CD4-positive, alpha-beta memory T cell (primary cell): ENCODE measurements at places on chromosomes 1 and 21.

DNA sequence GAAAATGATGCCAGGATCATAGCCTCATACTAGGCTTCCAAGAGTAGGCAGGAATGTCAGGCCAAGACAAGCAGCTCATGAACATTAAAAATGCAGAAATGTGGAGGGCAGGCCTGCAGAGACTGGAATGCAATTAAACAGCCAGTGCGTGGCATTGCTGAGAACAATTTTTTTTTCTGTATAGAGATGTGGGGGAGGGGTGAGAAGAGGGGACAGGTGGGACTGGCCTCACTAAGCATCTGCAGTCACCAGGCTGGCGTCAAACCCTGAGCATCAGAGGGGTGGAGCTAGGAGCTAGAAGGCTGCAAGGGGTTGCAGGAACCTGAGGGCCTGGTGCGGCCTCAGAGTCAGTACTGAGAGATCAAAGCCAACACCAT, 114.1 kb downstream of the TNR start:
- no peaks in the 10 kb centered on the region for H3K4me1 ChIP-seq
- H3K36me3 ChIP-seq, result no peaks in the 10 kb centered on the region
- H3K27me3 ChIP-seq, result no peaks in the 10 kb centered on the region
- H3K27ac ChIP-seq, result no peak overlapping the region

DNA sequence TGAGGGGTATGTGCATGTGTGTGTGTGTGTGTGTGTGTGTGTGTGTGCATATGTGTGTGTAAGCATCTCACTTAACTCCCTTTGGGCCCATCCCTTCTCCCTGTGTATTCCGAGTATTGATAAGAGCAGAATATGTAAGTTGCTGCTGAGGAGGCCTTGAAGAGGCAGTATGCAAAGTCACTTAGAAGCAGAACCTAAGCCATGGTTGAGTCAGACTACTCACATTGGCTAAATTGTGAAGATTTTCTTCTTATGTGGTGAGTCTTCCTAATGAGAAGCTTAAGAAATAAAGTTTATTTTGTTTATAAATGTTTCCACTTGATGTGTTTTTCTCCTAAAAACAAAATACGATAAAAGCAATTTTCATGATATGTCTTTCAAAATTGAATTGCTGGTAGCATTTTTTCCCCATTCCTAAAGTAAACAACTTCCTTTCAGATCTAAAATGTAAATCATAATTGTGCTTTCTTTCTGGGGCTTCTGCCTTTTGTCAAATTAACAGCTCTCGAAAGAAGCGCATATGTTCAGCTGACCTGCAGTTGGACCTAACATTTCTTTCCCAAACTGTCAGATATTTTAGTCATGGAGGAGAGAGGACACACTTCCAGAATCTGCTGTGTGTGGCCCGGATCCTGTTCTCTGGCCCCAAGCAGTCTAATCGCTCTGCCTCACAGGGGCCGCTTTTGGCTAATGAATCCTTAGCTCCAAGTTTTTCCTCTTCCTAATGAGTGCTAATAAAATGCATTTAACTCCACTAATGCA, 284.0 kb downstream of the DUSP10 start:
- no peak for DNase-seq
- no peaks in the 10 kb centered on the region for H3K27me3 ChIP-seq
- H3K27ac ChIP-seq, result no peak overlapping the region
- H3K4me1 ChIP-seq, result no peaks in the 10 kb centered on the region
- H3K4me3 ChIP-seq, result no peak overlapping the region

GRCh38 chr1:40722622-40723021, 31.1 kb downstream of the NFYC start:
- H3K4me1 ChIP-seq, result peaks cover 13% of the 10 kb centered on the region
- DNase-seq, result no peak
- no peaks in the 10 kb centered on the region for H3K27me3 ChIP-seq

GRCh38 chr1:187744665-187745064, 915.9 kb downstream of the PLA2G4A start:
- DNase-seq, result no peak
- H3K36me3 ChIP-seq, result no peaks in the 10 kb centered on the region
- H3K4me3 ChIP-seq, result no peak overlapping the region

GRCh38 chr1:20399606-20400180, 86.3 kb downstream of the CAMK2N1 start:
- H3K4me3 ChIP-seq, result no peak overlapping the region
- no peak overlapping the region for H3K27ac ChIP-seq
- H3K27me3 ChIP-seq, result peaks cover 4% of the 10 kb centered on the region
- H3K36me3 ChIP-seq, result no peaks in the 10 kb centered on the region
- DNase-seq, result no peak

GRCh38 chr1:1677718-1678580, 14.6 kb downstream of the SLC35E2B start:
- H3K27ac ChIP-seq, result peak overlapping the region; percentile 61
- H3K36me3 ChIP-seq, result no peaks in the 10 kb centered on the region
- H3K27me3 ChIP-seq, result no peaks in the 10 kb centered on the region
- H3K4me3 ChIP-seq, result peak overlapping the region; percentile 63
- DNase-seq, result peak; percentile 49
- H3K4me1 ChIP-seq, result peaks cover 22% of the 10 kb centered on the region

DNA sequence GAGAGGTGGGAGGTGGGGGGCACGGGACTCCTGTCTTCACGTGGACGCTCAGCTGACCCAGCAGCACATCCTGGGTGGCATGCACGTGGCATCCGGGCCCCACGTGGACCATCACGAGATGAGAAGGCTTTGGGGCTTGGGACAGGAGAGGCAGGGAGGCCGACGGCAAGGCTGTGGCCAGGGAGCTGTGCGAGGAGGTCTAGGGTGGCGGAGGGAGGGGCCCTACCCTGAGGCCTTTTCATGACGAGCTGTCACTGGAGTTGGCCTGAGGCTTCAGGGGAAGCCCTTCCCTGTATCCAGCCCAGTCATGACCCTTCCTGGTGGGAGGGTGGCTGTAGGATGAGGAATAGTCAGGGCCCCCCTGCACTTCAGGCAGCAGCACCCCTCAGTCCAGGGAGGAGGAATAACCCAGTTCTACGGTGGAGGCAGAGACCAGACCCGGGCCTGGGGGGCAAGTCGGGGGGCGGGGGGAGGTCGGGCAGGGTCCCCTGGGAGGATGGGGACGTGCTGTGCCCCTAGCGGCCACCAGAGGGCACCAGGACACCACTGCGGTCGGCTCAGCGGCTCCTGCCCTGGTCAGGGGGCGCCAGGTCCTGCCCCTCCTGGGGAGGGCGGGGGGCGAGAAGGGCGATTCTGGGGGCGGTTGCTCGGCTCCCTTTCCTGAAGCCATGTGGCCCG, 2.0 kb upstream of the PERM1 start:
- H3K36me3 ChIP-seq, result no peaks in the 10 kb centered on the region
- H3K4me3 ChIP-seq, result no peak overlapping the region
- H3K27ac ChIP-seq, result no peak overlapping the region
- H3K27me3 ChIP-seq, result no peaks in the 10 kb centered on the region
- H3K4me1 ChIP-seq, result no peaks in the 10 kb centered on the region
- no peak for DNase-seq

GRCh38 chr1:56254130-56254529, 325.2 kb downstream of the PLPP3 start:
- H3K27me3 ChIP-seq, result no peaks in the 10 kb centered on the region
- no peak overlapping the region for H3K4me3 ChIP-seq
- H3K4me1 ChIP-seq, result no peaks in the 10 kb centered on the region
- no peaks in the 10 kb centered on the region for H3K36me3 ChIP-seq
- no peak for DNase-seq
- no peak overlapping the region for H3K27ac ChIP-seq

DNA sequence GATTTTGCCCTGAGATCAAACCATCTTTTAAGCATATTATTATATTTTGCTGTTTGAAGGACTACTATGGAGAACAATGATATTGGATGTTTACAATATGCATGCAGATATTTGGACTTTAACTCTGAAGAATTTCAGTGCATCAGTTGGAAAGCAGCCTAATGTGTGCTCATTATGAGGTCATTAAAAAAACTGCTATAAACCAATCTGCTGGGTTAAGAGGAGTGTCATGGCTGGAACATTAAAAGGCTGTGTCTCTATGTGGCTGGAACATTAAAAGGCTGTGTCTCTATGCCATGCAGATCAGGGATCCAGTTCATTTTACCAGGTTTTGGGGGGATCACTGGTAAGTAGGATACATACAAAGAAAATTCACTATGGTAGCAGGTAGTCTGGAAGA, 77.6 kb downstream of the SPATA46 start:
- H3K4me3 ChIP-seq, result no peak overlapping the region
- no peak overlapping the region for H3K27ac ChIP-seq
- no peak for DNase-seq
- H3K27me3 ChIP-seq, result no peaks in the 10 kb centered on the region
- no peaks in the 10 kb centered on the region for H3K4me1 ChIP-seq

- no peak for DNase-seq
- H3K27ac ChIP-seq, result no peak overlapping the region
- H3K27me3 ChIP-seq, result no peaks in the 10 kb centered on the region
- no peak overlapping the region for H3K4me3 ChIP-seq
- no peaks in the 10 kb centered on the region for H3K36me3 ChIP-seq
Observed at GRCh38 chr21:16534408-16535101, 804.8 kb downstream of the USP25 start.

GRCh38 chr21:42545745-42546144, 32.1 kb downstream of the SLC37A1 start:
- DNase-seq, result no peak
- H3K36me3 ChIP-seq, result peaks cover 14% of the 10 kb centered on the region
- H3K4me1 ChIP-seq, result peaks cover 6% of the 10 kb centered on the region

- DNase-seq, result no peak
- no peak overlapping the region for H3K4me3 ChIP-seq
- H3K27me3 ChIP-seq, result no peaks in the 10 kb centered on the region
- H3K4me1 ChIP-seq, result no peaks in the 10 kb centered on the region
Observed at GRCh38 chr1:51154776-51155175, 52.7 kb downstream of the C1orf185 start.

DNA sequence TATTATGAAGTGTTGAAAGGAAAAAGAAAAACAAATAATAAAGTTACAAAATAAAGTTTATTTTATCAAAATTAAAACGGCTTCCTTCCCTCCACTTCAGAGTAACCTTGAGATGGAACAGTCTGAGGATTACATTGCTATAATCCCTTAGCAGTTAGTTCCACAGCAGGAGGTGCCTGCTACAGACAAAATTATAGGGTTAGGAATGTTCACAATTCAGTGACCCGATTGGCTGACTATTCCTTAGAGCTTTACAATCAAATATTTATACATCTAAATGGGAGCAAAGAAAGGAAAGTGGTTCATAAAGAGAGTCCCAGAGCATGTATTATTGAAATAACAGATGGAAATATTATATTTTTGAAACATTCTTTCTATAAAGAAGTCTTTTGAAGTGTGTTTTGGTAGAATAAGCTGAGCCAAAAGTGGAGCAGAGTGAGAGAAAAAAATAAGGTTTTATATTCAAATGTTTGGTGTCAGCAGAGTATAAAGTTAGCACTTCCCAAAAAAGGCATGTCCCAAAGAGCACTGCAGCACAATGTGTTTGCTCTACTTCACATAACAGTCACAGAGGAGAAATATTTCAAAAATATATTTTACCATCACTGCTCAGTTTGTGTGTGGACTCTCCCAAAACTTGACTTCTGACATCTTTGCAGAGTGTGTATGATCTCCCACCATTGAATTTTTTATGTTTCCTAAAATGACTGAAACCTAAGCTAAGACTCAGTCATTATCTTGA, 71.4 kb upstream of the GORAB start:
- DNase-seq, result no peak
- no peak overlapping the region for H3K27ac ChIP-seq
- no peak overlapping the region for H3K4me3 ChIP-seq
- no peaks in the 10 kb centered on the region for H3K27me3 ChIP-seq
- no peaks in the 10 kb centered on the region for H3K36me3 ChIP-seq
- H3K4me1 ChIP-seq, result no peaks in the 10 kb centered on the region

- peaks cover 58% of the 10 kb centered on the region for H3K4me1 ChIP-seq
- peak overlapping the region; percentile 55 for H3K4me3 ChIP-seq
- H3K36me3 ChIP-seq, result no peaks in the 10 kb centered on the region
- peak overlapping the region; percentile 86 for H3K27ac ChIP-seq
Observed at GRCh38 chr1:15848143-15848928, 829 bp downstream of the SPEN start.

DNA sequence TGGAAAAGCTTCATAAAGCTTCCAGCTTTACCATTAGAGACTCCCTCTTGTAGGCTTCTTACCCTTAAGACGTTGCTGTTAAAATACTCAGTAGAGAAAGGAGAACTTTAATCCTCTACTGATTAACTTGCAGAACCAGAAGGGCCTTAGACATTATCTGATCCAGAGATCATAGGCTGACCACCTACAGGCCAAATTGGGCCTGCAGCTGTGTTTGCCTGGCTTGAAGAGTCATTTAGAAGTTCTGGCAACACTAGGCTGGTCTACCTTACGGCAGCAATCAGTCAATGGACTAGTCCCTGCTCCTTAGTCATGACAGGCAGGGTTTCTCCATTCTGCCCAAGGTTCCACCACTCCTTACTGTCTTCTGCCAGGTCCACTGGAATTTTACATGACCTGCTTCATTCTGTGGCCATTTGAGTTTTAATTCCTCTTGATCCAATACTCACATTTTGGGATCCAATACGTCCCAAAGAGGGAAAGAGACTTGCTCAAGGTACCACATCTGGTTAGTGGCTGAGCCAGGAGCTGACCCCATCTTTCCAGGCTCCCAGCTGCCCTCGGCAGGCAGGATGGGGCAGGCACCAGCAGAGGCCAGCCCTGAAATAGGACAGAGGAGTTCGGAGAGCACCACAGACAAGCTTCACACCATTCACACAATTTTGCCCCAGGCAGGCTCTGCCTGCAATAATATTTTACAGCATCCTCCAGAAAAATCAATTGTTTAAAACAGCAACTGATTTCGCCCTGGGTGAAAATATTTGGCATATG, 96.8 kb downstream of the TNR start:
- H3K4me1 ChIP-seq, result no peaks in the 10 kb centered on the region
- no peaks in the 10 kb centered on the region for H3K36me3 ChIP-seq
- no peak overlapping the region for H3K27ac ChIP-seq
- no peak for DNase-seq
- H3K4me3 ChIP-seq, result no peak overlapping the region

- H3K4me1 ChIP-seq, result peaks cover 13% of the 10 kb centered on the region
- no peak for DNase-seq
- no peaks in the 10 kb centered on the region for H3K27me3 ChIP-seq
- H3K4me3 ChIP-seq, result no peak overlapping the region
- H3K36me3 ChIP-seq, result no peaks in the 10 kb centered on the region
- no peak overlapping the region for H3K27ac ChIP-seq
Observed at GRCh38 chr1:150775276-150775675, 9.7 kb upstream of the CTSS start.

DNA sequence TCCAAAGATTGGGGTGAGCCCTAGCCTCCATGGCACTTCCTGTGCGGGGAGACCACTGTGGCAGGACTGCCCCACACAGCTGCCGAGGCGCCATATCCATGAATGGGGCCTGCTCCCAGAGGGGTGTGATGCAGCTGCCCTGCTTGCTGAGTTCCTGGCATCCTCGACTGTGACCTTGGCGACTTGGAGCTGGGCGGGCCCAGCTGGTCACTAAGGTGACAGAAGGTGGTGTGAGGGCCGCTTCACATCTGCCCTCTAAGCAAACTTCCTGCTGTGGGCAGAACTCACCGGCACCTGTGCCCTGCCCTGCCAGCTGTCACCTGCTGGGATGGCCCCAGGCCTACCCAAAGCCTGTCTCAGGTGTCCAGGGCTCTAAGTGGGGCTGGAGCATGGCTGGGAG, 9.0 kb downstream of the TMEM61 start:
- DNase-seq, result no peak
- no peak overlapping the region for H3K27ac ChIP-seq
- no peaks in the 10 kb centered on the region for H3K27me3 ChIP-seq
- H3K36me3 ChIP-seq, result no peaks in the 10 kb centered on the region
